Psoas muscle (tissue), 8 donors: ENCODE measurements at places on chromosomes 2 and 18. TPM values are rescaled to one million over a fixed set of nuclear protein-coding genes. Genes with fewer than 3 reads are reported as not detected.

GRCh38 chr2:10161961-10162441 lies 39.5 kb downstream of the RRM2 start:
- DNase-seq, result no peak

GRCh38 chr2:189049709-189050164 lies 75.6 kb downstream of the COL3A1 start:
- no peak for DNase-seq

DNA sequence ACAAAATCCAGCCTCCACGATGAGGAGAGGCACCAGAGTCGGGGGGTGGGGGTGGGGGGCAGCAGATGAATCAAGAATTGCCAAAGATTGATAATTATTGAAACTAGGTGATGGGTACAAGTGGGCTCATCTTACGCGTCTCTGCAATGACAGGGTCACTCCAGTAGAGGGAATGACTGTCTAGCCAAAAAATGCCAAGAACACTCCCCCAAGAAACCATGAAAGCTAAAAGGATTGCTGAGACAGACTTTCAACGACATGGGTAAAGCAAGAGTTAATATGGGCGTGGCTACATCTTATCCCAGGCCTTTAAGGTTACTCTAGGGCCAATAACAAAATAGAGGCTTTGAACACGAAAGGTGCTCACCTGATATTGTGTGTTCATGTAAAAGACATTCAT lies 86.5 kb downstream of the STK39 start:
- DNase-seq, result no peak

GRCh38 chr2:101064868-101065549 lies 62.9 kb downstream of the RPL31 start:
- DNase-seq, result no peak

Gene HOXD10
- 0.04 TPM for polyA plus RNA-seq
